ENCODE measurements at places on chromosomes 1 and 21. TPM values are rescaled to one million over a fixed set of nuclear protein-coding genes. Genes with fewer than 3 reads are reported as not detected.

Gene CLCA4
- total RNA-seq = not detected

Gene GSTM5
- total RNA-seq = 0.02 TPM

Gene C1QA
- 0.35 TPM for total RNA-seq

DNA sequence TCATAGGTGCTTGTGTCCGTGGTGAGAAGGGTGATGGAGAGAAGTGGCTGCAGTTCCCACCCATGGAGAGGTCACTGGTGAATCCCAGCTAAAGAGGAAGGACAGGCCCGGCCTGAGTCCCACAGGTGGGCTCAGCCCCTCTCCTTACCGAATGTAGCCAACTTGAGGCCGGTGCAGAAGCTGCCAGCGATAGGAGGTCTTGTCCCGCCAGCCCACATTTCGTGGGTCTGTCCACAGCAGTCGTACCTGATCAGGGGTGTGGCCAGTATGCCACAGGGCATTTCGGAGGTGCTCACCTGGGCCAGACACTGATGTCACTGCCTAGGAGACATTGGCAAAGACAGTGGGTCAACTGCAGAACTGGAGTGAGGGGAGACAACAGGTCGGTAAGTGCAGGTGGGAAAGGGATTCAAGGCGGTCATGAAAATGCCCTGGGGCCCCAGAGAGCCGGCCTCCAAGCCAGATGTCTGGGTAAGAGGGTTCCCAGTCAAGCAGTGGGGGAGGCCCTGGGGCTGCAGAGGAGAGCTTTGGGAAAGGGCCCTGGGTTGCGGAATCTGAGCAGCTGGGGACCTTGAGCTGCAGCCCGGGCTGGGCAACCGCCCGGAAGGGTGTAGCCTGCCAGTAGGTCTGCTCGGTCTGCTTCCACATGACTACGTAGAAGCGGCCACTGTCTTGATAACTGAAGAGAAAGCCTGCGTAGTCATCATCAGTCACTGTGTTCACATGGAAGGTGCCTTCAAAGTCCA, 10.6 kb downstream of the THBS3 start:
- no peak for DNase-seq

GRCh38 chr1:224873434-224874369, 55.8 kb upstream of the DNAH14 start:
- DNase-seq = no peak

- peak; percentile 66 for DNase-seq
Observed at GRCh38 chr21:42227909-42228708, 9.2 kb downstream of the ABCG1 start.

GRCh38 chr1:9193233-9193625, 41.3 kb upstream of the H6PD start:
- DNase-seq = no peak

DNA sequence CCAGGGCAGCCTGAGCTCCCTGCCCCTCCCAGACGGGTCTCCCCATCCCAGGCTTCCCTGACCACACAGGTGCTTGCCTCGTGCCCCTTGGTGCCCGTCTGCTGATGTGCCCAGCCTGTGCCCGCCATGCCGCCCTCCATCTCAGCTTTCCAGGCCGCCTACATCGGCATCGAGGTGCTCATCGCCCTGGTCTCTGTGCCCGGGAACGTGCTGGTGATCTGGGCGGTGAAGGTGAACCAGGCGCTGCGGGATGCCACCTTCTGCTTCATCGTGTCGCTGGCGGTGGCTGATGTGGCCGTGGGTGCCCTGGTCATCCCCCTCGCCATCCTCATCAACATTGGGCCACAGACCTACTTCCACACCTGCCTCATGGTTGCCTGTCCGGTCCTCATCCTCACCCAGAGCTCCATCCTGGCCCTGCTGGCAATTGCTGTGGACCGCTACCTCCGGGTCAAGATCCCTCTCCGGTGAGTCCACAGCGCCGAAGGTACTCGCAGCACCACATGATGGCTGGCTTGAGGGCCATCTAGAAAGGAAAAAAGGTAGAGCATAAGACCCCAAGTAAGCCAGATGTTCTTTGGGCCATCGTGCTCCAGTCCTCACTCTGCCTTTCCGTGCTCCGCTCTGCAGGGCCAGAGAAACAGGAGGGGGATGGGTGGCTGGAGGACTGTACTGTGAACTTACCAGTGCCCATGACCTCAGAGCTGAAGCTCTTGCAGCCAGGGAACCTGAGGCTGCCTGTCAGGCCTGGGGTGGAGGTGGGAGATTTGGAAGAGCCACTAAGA, 1.4 kb downstream of the ADORA1 start:
- no peak for DNase-seq

GRCh38 chr1:202165267-202165941, 5.0 kb upstream of the PTPN7 start:
- DNase-seq = no peak

GRCh38 chr1:216184126-216184680, 239.0 kb downstream of the USH2A start:
- DNase-seq = no peak

DNA sequence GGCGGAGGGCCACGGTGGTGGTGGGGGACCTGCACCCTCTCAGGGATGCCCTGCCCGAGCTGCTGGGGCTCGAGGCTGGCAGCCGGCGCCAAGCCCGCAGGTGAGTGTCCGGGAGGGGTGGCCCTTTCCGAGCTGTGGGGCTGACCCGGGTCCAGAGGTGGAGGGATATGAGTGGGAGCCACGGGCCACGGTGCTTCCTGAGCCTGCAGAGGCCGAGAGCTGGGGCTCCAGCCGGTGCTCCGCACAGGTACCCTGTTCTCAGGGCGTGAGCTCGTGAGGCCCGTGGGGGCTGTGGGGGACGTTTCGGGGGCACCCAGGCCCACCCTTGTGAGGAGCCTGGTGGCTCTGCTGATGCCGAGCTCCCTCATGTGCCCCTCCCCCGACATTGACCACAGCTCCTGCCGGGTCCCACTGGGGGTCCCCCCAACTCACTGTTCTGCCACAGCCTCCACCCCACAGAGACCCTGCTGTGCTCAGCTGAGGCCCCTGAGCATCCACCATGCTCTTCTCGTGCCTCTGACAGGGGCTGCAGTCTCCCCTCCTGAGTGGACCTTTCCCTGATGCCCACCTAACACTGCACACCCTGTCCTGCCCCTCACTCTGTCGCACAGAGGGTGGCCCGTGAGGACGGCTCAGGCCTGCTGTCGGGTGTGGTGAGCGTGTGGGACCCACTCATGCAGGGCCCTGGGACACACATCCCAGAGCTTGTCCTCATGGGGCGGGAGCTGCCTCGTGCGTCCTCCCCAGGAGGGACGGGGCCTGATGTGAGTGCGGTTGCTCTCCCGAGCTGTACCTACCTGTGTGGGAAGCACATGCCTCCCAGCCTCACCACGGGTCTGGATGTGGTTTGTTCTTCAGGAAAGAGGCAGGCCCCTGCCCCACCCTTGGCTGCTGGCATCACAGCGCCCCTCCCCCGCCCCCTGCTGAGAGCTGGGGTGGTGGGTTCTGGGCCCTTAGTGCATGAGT, 27.5 kb downstream of the SLX9 start:
- DNase-seq = no peak

DNA sequence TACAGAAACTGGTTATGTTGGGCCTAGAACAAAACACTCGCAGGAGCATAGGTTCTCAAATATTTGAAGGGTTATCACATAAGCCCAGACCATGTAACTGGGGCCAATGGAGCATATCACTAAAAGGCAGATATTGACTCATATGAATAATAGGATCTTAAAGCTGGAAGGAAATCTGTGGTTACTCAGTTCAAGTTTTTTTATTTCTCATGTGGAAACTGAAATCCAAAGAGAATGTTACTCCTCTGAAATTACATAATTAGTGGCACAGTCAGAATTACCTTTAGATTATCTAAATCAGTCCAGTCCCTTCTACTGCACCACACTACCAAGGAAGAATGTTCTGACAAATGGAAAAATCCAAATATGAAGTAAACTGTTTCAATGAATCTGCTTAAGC, 12.0 kb downstream of the SLAMF8 start:
- no peak for DNase-seq
